Skeletal muscle tissue (tissue), 5 donors: ENCODE measurements at places on chromosomes 1 and 21. TPM values are rescaled to one million over a fixed set of nuclear protein-coding genes. Genes with fewer than 3 reads are reported as not detected.

The SCYL3 gene
- 8.4 TPM for total RNA-seq

The MPZ gene
- 63.7 TPM for total RNA-seq

The LCE2C gene
- total RNA-seq = not detected

The PFKL gene
- total RNA-seq = 72.0 TPM

The KIF26B gene
- 0.52 TPM for total RNA-seq

The SDHB gene
- total RNA-seq = 163 TPM

The EXO1 gene
- 4.2 TPM for total RNA-seq

The DPT gene
- total RNA-seq = 74.6 TPM

The SLC37A1 gene
- 2.1 TPM for total RNA-seq

The KIF17 gene
- 3.7 TPM for total RNA-seq

The SPRR2B gene
- not detected for total RNA-seq

The MANEAL gene
- 2.1 TPM for total RNA-seq

The CACHD1 gene
- total RNA-seq = 12.5 TPM

The GPR25 gene
- total RNA-seq = not detected

The WDR64 gene
- total RNA-seq = not detected
